ENCODE measurements at places on chromosomes 12 and 14.

DNA sequence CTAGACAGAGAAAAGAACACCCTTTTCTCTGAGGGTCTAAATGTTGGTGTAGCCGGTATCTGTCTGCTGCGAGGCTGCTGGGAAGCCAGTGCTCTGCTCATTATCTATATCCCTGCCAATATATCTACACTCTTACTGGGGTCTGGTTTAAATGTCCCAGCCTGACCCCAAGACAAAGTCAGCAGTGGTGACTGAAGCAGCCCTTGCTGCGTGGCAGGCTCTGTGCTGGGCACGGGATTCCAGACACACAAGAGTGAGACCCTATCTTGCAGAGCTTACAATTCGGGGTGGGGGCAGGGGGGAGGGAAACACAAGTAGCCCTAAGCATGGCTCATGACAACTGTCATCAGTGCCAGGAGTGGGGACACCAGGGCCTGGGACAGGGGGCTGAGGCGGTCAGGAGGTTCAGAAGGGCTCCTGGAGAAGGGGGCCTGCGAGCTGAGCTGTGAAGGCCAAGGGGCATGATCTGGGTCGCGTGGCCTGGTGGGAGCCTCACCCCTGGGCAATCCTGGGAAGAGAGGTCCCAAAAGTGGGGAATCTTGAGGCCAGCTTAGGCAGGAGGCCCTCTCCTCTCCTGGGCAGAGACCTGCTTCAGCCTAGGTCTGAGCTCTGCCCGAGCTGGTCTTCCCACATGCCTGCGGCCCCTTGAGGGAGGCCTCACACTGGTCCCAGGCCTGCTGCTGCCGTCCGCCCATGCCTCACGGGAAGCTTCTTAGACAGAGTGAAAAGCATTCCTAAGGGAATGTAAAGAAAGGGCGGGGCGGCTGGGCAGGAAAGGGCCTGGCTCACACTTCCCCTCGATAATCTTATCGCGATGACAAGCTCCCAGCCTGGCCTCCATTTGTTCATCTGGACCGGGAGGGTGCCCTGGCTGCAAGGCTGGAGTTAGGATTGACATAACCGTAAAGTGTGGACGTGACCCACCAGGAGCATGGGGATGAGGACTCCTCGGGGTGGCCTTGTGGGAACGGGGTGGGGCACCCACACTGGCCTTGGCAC is 7.3 kb upstream of the RCOR1 start:
- DNase-seq: no peak

DNA sequence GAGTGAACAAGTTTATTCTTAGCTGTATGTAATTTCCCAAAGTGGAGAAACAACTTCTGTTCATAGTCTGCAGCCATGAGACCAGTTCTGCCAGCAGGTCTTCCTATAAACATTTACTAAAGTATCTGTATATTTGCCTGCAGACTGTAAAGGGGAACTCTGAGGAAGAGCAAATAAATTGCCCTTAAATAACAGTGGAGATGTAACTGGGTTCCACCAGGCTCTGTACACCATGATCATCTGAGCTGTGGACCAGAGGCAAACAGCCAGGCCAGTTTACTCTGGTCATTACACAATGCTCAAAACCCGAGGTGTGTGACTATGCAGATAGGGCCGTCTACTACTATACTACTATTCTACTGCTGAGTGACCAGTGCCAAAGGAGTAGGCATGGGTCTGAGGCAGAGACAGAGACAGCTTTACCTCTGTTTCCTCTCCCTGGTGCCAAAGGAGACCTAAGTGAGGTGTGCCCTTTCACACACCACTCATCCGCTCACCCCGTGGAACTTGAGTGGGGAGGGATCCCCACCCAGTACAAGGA is 21.1 kb upstream of the CERS5 start:
- DNase-seq: no peak

GRCh38 chr12:68602720-68603119 is 8.0 kb upstream of the RAP1B start:
- DNase-seq: no peak

DNA sequence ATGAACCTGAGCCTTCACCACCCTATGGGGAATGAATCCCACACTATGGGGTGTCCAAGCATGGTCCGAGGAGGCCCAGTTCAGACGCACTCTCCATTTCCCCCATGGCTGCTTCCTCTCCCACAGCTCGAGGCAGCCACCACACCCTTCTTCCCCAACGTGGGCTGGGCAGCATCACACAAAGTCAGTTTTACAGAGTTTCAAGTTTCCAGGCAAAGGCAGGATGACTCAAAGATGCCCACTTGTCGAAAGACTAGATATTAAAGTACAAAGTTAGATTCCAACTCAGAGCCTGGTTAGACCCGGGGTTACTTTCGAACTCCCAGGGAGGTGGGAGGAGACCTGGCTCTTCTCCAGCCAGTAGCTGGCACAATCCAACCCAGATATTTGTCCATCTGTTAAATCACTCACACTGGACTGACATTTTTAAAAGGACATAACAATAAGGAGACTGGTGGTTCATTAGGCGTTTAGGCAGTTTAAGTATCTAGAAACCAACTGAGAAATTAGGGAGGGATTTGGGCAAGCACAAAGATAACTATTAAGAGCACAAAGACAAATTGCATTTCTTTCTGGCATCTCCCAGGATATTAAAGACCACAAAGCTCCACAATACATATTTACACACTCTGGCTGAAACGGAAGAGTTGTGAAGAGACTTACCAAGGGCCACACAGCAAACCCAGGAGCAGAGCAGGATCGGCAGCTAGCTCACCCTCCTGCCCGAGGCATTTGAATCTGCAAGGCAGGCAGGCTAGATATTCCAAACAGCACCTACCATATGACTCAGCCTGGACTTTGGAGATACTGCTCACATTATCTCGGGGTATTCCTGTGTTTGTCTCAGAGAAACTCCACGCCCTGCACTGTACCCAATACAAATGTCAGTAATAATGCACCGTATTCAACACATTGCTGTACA is 34.8 kb downstream of the TMCC3 start:
- DNase-seq: no peak

DNA sequence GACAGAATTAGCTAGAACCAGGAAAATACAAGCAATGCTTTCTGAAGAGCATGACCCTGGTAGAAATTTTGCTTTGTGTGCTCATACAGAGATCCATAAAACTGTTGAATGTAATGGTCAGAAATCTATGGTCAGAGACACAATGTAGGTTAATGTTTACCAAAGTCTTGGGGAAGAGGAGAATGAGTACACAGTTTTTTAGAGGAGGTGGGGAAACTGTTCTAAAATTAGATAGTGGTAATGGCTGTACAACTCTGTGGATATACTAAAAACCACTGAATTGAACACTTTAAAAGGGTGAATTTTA is 109.5 kb upstream of the ARHGAP5 start:
- DNase-seq: no peak

DNA sequence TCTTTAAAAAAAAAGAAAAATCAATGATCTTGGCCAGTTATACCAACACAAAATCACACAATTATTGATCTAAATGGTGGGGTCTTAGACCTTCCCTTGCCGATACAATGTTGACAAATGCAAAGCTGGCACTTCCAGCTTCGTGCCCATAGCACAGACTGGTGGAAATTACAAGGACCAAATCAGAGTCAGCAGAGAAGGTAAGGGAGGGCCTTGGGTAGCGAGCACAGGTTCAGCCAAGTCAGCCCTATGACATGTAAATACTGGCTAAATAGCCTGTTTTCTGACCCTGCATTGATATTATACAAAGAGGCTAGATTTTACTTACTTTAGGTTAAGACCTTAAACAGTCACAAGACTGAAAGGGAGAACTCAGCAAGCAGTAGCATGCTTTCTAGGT is 30.3 kb upstream of the WDR89 start:
- DNase-seq: no peak

- DNase-seq: no peak
Observed at GRCh38 chr14:42198010-42198409, 591.3 kb downstream of the LRFN5 start.

DNA sequence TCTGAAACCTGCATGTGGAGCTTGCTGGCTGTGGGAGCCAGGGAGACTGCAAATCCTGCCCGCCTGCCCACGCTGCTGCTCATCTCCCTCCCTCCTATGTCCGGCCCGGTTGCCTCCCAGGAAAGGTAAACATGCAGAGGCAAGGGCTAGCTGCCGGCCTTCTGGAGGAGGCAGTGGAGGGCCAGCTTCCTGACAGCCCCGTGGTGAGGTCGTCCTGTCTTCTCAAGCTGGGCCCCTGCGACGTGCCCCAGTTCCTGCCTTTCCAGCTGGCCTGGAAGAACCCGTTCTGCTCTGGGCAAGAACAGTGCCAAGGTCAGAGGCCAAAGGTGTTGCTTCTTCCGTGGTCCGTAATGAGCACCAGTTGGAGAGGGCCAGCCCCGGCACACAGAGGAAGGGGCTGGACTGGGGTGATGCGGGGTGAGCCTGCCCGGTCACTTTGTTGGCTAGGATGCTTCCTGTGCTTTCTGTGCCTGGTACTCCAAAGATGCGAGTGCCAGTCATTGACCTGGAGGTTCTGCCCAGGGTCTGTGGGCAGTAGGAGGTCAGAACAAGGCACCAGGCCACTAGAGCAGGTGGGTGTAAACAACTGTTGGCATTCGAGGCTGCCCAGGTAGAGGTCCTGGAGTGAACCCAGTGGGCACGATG is 25.3 kb downstream of the TPCN1 start:
- DNase-seq: no peak

- DNase-seq: no peak
Observed at GRCh38 chr12:31736472-31736871, 7.7 kb upstream of the AMN1 start.

DNA sequence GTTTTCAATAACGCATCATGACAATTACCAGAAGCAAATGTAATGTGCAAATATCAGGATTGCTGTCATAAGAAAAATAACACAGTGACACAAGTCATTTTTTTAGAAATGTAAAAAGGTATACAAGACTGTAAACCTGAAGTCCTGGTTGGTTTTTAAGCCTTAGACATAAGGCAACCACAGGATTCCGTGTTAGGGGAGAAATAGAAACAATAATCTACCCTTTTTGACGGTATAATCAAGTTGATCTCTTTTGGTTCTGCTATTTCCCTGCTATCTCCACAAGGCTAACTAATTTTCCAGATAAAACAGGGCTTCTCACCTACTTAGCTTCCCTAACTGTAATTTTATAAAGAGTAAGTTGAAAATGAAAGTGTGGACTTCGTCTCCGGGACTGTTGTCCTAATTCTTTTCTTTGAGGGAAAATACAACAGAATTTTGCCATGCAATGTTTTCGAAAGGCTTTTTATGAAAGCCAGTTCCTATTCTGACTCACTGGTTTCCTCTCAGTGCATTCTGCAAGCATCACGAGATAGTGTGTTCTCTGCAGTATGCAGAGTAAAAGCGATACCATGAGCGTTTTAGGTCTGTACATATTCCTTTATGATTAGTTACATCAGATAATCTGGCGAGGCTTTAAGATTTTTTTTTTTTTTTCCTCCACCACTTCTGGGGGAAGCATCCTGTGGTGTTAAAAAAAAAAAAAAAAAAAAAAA is 10.6 kb downstream of the MYO1H start:
- no peak for DNase-seq

DNA sequence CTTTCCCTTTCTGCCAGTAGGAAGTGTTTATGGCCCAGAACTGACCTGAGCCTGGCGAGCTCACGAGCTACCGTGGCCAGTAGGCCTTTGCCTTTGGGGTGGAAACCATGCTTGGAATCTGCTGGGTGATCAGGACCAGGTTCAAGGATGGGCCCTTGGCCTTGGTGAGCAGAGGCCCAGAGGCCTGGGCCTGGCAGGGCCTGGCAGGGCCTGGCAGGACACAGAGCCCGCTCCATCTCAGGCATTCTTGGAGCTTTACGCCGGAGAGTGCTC is 184.8 kb upstream of the RTL1 start:
- no peak for DNase-seq

DNA sequence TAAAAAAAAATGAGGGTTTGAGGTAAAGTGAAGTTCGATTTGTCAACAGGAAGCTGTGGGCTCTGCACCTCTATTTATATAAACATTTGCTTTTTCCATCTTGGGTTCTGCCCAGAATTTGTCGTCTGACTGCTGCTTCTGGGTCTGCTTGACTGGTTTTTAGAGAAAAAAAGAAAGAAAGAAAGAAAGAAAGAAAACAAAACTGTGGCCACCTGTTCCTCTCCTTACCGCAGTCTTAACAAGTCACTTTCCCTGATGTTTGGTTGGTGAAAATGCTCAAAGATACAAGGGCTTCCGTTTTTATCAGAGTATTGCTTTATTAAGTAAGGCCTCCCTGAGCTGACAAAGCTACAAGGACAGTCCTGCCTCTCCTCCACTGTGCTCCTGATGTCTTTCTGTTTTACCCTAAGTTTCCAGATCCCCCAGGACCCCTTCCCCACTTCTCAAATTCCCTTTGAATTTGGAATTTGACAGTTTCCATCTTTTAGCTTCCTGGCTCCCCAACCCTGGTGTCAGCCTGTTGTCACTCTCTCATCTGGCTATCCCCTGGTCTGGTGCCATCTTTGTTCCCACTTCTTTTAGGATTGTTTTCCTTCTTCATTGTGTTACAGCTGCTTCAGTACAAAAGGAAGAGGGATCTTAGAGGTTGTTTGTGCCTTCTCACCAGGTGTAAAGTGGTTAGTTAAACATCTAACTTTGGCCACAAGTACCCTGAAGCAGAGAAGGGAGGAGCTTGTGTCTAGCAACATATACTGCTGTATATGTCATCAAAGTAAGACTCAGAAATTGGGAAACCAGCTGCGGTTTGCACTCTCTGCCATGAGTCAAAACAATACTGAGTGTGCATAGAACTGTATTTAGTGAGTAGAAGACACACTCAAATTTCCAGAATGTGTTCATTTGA is 18.0 kb downstream of the MFAP5 start:
- no peak for DNase-seq

- peak; percentile 24 for DNase-seq
Observed at GRCh38 chr14:57512220-57512619, 18.6 kb upstream of the CCDC198 start.

DNA sequence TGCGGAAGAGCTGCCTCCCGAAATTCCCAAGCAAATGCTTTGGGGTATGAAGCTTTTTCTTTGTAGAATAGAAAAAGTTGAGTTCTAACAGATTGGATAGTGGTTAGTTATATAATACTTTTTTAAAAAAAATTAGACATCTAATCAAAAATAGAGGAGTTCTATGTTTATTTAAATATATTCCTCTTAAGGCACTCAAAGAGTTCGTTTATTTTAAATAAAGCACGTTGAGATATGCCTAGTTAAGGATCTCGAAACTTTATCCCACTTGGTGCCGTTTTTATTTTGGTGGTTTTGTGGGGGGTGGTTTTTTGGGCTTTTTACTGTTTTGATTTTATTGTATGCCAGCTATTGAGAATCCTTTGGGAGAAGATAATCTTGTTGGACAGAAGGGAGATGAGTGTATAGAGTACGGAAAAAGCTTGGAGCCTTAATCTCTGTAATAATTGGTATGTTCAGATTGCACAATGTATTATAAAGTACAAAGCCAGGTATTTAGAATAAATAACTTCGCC is 10.7 kb upstream of the SNAPC1 start:
- DNase-seq: no peak

All from NCI-H1105 (cell line).